ENCODE measurements at places on chromosomes 6 and 20.

DNA sequence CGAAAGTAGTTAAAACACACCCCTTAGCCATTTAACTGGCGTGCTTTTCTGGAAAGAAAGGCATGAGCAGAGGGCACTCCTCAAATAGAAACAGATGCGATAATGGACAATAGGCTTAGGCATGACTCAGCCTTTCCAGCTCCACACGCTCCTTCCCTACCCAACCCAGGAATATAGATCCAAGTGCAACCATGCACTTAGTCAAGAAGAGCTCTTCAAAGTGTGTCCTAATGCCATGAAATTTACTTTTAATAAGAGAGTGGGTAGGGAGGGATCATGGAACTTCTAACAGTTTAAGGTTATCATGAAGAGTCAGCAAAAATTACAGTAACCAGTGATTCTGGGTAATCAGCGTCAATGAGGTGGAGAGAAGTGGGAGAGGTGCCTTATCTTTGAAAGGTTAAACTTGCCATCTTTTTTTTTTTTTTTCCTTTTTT, 2.4 kb upstream of the EFHC1 start:
- no peak for DNase-seq

DNA sequence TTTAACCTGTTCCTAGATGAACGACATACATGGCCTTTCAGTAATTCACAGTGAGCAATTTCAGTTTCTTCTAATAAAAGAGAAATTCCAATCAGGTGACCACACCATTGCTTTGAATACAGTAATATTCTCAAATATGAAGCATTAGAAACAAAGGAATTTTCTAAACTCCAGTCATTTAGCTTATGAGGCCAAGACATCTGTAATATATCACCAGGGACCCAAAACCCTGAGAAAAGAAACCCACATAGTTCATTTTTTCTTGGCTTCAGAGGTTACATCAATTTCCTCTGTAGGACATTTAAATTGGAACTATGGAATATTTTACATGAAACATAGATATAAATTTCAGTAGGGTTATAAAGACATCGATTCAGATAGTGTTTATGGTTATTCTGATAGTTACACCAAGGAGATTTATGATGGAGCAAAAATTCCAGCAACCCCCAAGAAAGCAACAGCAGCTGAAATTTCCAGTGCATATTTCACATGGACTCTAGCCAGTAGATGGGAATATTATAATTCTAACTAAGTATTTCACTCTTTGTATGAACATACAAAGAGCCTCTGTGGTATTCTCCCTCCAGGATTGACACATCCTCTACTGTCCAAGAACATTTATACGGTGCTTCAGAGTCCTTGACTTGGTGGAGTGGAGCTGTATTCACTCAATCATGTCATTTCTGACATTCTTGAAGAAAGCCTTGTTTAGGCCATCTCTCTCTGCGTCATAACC, 82.9 kb downstream of the ADGRG6 start:
- DNase-seq, result no peak

DNA sequence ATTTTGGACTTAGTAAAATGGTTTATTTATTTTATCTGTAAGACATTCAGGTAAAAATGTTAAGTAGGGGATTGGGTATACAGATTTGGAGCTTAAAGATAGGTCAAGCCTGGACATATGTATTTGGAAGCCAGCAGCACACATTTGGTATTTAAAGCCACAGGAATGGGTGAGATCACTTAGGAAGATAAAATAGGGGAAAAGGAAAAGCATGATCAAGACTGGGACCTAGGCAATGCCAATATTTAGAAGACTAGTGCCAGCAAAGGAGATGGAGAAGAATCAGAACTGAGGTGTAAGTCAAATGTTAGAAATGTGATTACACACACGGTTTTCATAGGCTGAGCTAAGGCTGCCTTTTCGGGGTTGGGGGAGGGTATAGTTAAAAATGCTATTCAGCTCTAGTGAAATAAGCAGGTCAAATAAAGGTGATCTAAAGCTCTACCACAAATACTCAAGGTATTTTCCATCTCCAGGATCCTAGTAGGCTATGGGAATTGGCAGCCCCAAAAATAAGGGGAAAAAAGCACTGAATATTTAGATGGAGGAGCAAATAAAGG, 20.6 kb downstream of the SLC2A12 start:
- DNase-seq, result no peak

GRCh38 chr20:62787321-62787720, 9.0 kb upstream of the MRGBP start:
- no peak for DNase-seq

DNA sequence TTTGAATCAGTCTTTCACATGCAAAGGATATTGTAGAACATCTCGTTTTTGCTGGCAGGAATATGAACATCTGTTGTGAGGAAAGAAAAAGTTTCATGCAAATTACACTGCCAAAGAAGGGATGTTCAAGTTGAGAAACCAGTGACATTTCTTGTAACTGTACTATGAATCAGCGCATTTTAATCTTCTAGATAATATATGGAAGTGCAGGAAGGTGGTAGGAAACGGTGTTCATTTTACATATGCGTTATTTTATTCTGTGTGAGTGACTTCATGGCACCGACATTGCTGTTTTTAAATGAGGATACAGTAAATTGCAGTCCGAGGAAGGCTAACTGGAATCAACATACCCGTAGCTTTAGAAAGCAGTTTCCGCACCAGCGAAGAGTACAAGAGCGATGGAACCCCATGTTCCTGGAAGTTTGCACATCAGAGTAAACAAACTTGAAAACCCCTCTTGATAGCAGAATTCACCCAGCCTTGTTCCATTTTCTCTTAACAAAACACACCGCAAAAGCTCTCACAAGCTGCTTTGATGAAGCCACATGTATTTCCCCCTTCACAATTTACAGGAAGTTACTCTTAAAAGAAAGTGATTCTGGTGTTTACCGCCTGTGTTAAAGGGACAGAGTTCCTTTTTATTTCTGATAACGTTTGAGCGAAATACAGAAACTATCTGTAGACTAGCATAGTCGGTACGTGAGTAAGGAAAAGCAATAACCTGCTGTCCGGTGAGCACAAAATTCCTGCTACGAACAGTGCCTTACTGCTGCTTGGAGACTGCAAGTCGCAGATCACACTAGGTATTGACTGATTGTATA, 11.5 kb downstream of the PRDM1 start:
- DNase-seq, result peak; percentile 58

GRCh38 chr20:33532753-33533459, 43.0 kb downstream of the CBFA2T2 start:
- no peak for DNase-seq

All from effector memory CD8-positive, alpha-beta T cell (primary cell).